HTR-8/SVneo (cell line): ENCODE measurements at places on chromosomes 12 and 14.
A peak's percentile ranks its signal among the peaks of the same experiment; 100 is the strongest.

DNA sequence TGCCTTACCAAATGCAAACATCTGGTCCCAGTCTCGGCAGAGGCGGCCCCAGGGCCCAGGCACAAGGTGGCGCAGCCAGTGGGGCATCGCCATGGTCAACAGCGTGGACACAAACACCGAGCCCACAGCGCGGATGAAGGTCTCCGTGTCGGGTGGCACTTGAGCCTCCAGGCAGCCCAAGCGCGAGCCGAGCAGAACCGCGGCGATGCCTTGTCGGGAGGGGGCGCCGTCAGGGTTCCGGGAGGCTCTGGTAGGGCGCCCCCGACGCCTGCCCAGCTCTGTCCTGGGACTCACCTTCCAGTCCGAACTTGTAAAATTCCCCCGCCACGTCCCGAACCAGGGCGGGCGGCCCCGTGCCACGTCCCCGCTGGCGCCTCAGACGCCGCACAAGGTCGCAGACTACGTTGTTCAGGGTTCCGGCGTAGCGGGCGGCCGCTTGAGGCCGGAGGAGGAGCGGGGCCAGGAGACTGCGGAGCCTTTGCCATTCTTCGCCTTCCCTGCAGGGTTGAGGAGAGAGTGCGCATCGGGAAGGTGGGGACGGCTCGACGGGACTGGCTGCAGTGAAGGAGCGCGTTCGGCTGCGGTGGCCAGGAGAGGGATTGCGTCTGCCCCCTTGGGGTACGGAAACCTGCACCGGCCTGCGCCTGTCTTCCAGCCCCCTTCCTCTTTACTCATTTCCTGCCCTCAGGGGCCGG is 1.7 kb downstream of the CYP27B1 start:
- DNase-seq, result no peak

- no peak for DNase-seq
Measured at GRCh38 chr14:76808011-76808410, 4.7 kb downstream of the ANGEL1 start.

DNA sequence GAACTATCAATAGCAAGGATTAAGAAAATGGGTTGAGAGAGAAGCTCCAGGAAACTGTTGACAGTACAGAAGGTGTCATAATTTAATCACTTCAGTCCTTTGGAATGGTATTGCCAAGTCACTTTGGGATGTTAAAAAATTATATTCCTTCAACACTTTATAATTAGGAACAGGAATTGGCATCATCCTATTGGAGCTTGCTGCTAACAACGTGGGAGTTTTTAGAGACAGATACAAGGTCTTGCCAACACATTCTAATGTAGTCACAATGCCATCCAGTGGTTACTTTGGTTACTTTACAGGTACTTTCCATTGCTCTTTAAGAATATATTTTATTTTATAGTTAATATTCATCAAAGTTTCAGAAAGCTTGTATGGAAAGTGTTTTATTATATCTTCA is 310.1 kb downstream of the SYT1 start:
- no peak for DNase-seq

DNA sequence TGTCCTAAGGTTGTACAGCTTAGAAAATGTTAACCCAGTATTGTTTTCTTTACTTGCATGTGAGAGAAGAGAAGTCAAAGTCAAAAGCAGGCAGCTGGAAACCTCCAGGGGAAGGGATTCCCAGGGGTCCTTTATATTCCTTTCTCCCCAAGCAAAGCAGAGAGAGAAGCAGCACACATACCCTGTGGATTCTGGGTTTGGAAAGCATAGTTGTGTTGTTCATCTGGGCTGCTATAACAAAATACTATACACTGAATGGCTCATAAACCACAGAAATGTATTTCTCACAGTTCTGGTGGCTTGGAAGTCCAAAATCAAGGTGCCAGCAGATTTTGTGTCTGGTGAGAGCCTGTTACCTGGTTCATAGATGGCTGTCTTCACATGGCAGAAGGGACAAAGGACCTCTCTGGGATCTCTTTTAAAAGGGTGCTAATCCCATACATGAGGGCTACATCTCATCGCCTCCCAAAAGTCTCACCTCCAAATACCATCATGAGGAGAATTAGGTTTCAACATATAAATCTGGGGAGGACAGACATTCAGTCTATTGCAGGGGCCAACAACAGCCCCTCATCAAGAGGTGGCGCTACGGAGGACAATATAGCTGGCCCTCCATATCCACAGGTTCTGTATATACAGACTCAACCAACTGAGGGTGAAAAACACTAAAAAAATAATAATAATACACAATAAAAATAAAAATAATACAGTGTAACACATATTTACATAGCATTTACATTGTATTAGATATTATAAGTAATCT is 19.3 kb upstream of the PCNX1 start:
- no peak for DNase-seq

DNA sequence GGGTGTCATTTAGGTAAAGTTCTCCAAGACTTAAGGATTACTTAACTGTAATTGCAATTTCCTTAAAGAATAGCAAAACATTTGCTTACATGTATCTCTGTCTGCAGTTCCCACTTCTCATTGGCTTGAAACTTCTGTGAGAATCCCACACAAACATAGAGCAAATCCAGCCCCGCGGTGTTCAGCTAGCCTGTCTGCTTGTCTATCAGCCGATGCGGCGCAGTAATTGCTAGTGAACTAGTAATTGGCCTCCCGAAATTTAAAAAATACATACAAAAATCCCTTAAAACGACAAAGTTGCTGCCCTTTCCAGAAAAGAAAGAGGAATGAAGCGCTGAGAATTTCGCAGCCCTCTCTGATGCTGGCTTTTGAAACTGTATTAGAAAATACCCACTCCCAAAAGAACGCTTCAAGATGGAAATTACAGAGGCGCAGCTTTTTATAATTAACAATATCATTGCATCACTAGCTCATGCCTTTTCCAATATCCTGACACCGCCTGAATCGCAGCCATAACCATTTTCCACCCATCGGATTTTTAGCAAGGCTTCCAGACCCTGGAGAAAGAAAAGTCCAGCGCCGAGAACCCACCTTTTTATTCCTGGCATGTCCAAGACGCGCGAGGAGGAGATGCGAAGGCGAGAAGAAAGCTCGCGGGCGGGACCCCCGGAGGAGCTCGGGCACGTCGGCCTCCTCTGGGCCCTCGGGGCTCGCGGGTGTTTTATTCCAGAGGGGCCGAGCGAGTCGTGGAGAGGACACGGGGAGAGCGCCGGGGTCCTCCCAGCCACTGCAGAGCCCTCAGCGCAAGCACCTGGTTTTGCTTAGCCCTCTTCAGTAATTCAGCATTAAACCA is 646 bp downstream of the FBLN5 start:
- no peak for DNase-seq

- no peak for DNase-seq
Measured at GRCh38 chr12:95185072-95185471, 32.2 kb downstream of the FGD6 start.

DNA sequence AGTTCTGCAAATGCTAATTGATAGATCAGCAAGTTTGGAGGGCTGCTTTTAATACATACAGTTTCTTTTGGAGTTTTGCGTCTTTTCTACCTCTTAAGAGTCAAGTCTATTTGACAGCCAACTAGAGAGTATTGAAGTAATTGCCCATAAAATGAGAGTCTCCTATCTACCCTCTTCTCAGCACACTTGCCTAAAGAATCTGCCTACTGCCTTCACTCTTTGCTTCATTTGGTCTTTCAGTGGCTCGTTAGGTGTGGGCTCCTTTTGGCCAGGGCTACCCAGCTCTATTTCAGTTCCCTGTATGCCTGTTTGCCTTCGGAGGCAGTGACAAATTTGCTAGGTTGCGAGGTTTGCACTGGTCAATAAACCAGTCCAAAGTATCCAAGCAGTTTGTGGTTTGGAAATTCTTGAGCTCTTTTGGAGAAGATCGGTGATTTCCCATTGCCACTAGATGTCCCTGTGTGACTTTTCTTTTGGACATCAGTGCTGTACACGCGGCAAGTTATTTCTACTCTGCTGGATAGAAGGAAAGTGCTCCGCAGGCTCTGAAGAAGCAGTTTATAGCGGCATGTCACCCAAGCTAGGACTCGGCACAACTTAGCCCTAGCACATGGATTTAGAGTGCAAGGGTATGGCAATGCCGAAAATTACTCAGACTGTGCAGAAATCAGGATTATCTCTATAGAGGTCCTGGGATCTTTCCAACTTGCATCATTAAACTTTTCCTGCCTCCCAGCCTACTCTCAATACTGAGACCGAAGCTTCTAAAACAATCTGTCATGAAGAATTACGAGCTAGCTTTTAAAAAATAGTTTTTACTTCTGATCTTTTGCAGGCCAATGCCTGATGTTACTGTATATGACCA is 38.6 kb downstream of the MGST1 start:
- peak; percentile 1 for DNase-seq

- DNase-seq, result no peak
Measured at GRCh38 chr12:103028881-103029639, 71.6 kb downstream of the ASCL1 start.

DNA sequence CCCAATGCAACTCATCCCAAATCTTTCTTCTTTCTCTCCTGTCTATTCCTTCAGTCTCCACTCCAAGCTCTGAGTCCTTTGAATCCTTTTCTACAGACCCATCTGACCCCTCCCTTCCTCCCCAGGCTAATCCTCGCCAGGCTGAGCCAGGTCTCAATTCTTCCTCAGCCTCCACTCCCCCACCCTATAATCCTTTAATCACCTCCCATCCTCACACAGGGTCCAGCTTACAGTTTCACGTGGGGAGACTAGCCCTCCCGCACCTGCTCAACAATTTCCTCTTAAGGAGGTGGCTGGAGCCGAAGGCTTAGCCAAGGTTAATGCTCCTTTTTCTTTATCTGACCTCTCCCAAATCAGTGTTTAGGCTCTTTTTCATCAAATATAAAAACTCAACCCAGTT is 63.8 kb downstream of the MOK start:
- no peak for DNase-seq

DNA sequence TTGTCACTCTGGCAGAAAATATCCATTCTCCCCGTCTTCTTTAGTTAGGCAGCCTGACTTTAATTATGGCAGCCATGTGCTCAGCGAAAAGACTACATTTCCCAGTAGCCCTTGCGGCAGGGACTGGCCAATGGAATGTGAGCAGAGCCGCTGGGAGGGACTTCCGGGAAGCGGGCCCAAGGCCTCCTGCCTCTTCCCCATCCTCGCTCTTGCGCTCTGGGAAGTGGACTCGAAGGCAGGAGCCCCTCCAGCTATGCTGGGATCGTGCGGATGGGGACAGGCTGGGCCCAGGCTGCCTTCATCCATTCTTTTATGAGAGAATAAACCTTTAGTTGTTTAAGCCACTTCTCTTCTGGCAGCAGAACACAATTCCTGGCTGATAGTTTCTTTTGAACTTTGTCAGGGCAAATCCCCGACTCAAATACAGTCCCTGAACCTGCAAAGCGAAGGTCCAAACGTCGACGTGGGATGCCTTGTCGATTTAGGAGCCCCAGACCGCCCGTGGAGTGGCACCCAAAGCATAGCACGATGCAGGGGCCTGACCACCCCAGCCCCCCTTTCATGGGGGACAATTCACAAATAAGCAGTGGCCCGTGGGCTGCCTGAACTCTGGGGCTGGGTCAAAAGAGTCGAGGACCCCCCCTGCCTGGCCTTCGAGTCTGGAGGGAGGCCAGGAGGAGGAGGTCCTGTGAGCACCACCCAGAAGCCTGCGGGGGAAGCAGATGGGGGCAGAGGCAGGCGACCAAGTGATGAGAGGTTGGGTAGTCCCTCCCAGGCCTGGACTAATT is 15.6 kb upstream of the LRTM2 start:
- DNase-seq, result peak; percentile 97

DNA sequence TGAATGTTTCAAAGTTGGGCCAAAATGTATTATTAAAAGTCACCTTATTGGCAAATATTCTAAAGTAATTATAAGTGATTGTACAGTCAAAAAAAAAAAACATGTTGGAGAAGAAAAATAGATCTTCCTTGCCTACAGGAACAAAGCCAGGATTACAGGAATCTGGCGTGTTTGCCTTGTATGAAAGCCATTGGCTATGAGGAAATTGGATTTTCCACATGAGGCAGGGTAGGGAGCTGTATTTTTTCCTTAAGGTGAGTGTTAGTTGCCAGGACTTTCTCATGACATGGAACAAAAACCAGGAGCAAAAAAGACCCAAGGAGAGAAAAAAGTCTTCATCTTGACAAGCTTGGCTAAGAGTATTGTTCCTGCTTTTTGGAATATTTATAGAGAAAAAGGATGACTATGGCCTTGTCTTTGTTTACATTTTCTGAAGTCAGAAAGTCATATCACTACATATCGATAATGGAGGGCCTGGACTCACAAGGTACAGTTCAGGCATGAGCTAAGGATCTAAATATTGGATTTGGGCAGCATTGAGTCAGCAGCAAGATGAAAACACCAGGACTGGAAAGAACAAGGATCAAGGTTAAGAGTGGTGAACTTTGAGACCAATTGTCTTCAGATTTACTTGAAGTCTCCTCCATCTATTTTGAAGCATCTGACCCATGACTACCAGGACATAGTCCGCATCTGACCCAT is 68.4 kb upstream of the FLRT2 start:
- DNase-seq, result no peak

- no peak for DNase-seq
Measured at GRCh38 chr12:50936821-50937530, 15.4 kb upstream of the HIGD1C start.

- DNase-seq, result no peak
Measured at GRCh38 chr12:75870878-75871277, 160.7 kb downstream of the PHLDA1 start.

GRCh38 chr14:88614218-88614907 is 51.5 kb downstream of the ZC3H14 start:
- DNase-seq, result peak; percentile 31

- no peak for DNase-seq
Measured at GRCh38 chr12:109934026-109934425, 34.0 kb downstream of the TCHP start.

- DNase-seq, result no peak
Measured at GRCh38 chr12:98402091-98402490, 113.3 kb upstream of the TMPO start.

GRCh38 chr12:53550595-53550994 is 43.3 kb upstream of the NPFF start:
- no peak for DNase-seq

DNA sequence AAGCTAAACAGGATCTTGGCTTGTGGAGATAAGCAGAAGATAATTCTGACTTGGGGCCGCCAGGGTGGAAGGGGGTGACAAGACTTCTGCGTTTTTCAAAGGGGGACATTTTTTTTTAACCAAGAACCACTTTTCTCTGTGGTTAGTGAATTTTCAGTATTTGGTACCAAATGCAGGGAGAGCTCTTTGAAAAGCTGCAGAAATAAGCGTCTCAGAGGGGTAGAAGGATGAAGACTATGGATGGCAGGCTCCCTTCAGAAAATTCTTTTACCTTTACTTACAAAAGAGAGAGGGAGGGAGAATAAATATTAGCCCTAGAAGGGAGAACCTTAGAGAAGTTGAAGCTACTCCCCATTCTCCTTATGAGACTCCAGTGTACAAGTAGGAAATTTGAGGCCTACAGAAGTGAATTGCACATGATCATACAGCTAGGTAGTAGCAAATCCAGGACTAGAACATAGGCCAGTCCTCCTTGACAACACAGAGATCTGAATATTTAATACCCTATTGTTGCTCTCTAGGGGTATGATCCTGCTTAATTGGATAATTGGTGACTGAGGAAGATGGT is 840 bp downstream of the MRPL52 start:
- DNase-seq, result no peak

GRCh38 chr14:76109087-76109880 is 42.4 kb upstream of the GPATCH2L start:
- no peak for DNase-seq

- DNase-seq, result no peak
Measured at GRCh38 chr12:52295663-52296062, 4.3 kb upstream of the KRT81 start.

- peak; percentile 10 for DNase-seq
Measured at GRCh38 chr14:45810152-45810872, 557.3 kb upstream of the MIS18BP1 start.

- no peak for DNase-seq
Measured at GRCh38 chr12:10612984-10613348, 443 bp downstream of the MAGOHB start.

- no peak for DNase-seq
Measured at GRCh38 chr12:100579844-100580243, 6.4 kb downstream of the GAS2L3 start.
